ENCODE measurements at places on chromosomes 11 and 22. TPM values are rescaled to one million over a fixed set of nuclear protein-coding genes. Genes with fewer than 3 reads are reported as not detected.

DEFB131B gene
- total RNA-seq = not detected

APOL4 gene
- 7.5 TPM for total RNA-seq

OR9G1 gene
- total RNA-seq = not detected

MMP10 gene
- total RNA-seq = not detected

OR52W1 gene
- not detected for total RNA-seq

VPREB1 gene
- not detected for total RNA-seq

CCDC81 gene
- total RNA-seq = 4.5 TPM

OR4A16 gene
- not detected for total RNA-seq

ZNF215 gene
- total RNA-seq = 3.5 TPM

DEPDC7 gene
- not detected for total RNA-seq

FOLR3 gene
- 1.6 TPM for total RNA-seq

CTSC gene
- 54.8 TPM for total RNA-seq

CASP1 gene
- 14.1 TPM for total RNA-seq

SRSF8 gene
- 52.4 TPM for total RNA-seq

GGT1 gene
- 15.9 TPM for total RNA-seq

OLFML1 gene
- total RNA-seq = 2.7 TPM

SHANK2 gene
- 55.6 TPM for total RNA-seq

PRR5 gene
- 17.3 TPM for total RNA-seq

CRYBB1 gene
- total RNA-seq = not detected

ANKK1 gene
- 1.1 TPM for total RNA-seq

FAT3 gene
- 0.17 TPM for total RNA-seq

POU2AF2 gene
- total RNA-seq = not detected

RAB38 gene
- total RNA-seq = 10.9 TPM

SCGB2A2 gene
- not detected for total RNA-seq

THAP12 gene
- 36.4 TPM for total RNA-seq

SCARF2 gene
- 20.4 TPM for total RNA-seq

PLEKHA7 gene
- 22.5 TPM for total RNA-seq

PYGM gene
- total RNA-seq = 4.3 TPM

ZNF70 gene
- 6.6 TPM for total RNA-seq

KRTAP5-1 gene
- total RNA-seq = not detected

GSC2 gene
- not detected for total RNA-seq

SEPTIN3 gene
- 0.75 TPM for total RNA-seq

TENM4 gene
- total RNA-seq = 158 TPM

P2RX6 gene
- not detected for total RNA-seq

TBX10 gene
- not detected for total RNA-seq

NTM gene
- total RNA-seq = not detected

NRXN2 gene
- total RNA-seq = 12.3 TPM

OR5A1 gene
- not detected for total RNA-seq

ANO1 gene
- 40.8 TPM for total RNA-seq

KCNK4 gene
- total RNA-seq = not detected
